Mucosa of gallbladder (tissue), 1 donor: ENCODE measurements at places on chromosomes 16 and 17. TPM values are rescaled to one million over a fixed set of nuclear protein-coding genes. Genes with fewer than 3 reads are reported as not detected.
A peak's percentile ranks its signal among the peaks of the same experiment; 100 is the strongest.

Gene TMIGD1
- total RNA-seq: not detected

Gene STUB1
- 125 TPM for total RNA-seq

GRCh38 chr17:74452033-74452840 lies 14.2 kb upstream of the CD300A start:
- DNase-seq: no peak

DNA sequence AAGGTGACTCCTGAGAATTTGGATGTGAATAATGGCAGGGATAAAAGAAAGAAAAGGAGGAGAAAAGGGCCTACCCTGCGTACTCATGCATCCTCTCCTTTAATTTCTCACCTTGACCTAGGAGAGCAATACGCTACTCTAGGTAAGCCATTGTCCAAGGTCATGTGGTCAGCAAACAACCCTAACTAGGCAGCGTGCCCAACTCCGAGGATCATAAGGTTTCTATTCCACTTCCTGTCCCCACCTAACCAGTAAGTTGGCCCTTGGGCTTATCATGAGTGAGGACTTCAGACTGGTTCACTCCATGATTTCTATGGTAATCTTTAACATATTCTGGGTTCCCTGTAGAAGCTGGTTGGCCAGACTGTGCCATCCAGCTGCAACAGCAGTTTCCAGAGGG lies 315.1 kb upstream of the CCL2 start:
- DNase-seq: peak; percentile 56

- no peak for DNase-seq
Observed at GRCh38 chr16:78768226-78768625, 668.8 kb downstream of the WWOX start.

DNA sequence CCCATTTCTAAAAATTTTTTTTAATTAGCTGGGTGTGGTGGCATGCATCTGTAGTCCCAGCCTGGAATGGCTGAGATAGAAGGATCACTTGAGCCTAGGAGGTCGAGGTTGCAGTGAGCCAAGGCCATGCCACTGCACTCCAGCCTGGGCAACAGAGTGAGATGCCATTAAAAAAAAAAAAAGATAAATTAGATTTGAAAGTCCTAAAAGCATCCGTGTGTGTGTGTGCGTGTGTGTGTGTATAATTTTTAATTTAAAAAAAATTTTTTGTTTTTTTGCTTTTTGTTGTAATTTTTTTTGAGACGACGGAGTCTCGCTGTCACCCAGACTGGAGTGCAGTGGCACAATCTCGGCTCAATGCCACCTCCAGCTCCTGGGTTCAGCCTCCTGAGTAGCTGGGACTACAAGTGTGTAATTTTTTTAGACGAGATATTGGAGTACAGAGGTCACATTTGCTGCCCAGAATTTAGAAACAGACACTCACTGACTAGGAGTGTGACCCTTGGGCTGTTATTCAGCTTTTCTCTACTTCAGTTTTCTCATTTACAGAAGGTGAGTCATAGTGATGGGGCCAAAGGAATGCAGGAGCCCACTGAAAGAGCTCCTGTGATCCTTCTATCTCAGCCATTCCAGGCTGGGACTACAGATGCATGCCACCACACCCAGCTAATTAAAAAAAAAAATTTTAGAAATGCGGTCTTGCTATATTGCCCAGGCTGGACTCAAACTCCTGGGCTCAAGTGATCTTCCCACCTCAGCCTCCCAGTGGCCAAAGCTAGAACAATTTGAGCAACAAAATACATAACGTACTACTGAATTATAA lies 25.5 kb upstream of the TBX4 start:
- DNase-seq: no peak

GRCh38 chr16:997440-998051 lies 16.0 kb downstream of the SOX8 start:
- DNase-seq: peak; percentile 78

DNA sequence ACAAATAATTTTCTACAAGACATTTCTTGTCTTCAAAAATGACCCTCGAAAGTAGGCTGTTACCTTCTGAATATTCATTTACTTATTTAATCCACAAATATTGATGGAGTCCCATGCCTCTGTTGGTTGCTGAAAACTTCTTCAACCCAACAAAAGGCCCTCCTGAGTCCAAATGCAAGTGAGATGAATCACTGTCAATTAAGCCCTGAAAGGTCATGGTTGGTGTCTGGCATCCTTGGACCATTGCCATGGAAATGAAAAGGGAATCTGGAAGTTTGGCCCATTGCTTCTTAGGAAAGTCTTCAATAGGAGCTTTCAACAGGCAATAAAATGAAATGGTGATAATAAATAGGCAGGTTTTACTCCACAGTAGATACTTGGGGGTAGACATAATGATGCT lies 364.7 kb upstream of the DYNLRB2 start:
- no peak for DNase-seq

DNA sequence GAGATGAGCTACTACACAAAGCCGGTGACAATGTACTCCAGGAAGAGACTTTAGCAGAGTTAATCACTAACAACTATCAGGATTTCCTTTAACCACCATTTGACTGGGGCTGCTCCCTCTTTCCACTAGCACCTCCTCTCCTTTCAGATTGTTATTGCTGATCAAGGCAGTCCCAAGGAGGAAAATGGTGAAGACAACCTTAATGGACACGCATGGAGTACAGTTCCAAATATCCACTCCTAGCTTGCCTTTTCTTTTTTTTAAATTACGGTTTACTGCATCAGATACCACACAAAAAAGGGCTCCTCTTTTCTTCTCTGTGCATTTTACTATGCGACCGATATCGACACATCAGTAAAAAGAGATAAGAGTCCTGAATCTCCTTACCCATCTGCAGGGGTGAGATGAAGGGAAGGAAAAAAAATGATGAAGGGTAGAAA lies 30.9 kb downstream of the FAM222B start:
- DNase-seq: peak; percentile 30

DNA sequence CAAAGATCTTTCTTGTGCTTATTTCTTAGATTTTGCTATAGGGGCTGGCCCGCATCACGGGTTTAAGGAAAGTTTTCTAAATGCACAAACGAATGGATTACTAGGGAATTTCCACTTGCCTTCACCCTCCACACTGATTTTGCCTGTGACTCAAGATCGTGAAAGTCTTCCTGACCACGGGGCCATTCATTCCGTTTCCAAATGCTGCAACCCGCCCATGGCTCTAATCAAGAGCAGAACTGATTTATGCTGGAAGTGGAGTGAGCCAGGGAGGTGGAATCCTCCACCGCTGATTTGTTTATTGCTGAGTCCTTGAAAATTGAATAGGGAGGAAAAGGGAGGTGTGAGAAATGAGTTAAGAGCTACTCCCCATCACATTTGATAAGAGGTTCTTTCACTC lies 52.4 kb downstream of the CA10 start:
- no peak for DNase-seq

GRCh38 chr17:45426561-45426960 lies 6.1 kb downstream of the ARHGAP27 start:
- DNase-seq: no peak

DNA sequence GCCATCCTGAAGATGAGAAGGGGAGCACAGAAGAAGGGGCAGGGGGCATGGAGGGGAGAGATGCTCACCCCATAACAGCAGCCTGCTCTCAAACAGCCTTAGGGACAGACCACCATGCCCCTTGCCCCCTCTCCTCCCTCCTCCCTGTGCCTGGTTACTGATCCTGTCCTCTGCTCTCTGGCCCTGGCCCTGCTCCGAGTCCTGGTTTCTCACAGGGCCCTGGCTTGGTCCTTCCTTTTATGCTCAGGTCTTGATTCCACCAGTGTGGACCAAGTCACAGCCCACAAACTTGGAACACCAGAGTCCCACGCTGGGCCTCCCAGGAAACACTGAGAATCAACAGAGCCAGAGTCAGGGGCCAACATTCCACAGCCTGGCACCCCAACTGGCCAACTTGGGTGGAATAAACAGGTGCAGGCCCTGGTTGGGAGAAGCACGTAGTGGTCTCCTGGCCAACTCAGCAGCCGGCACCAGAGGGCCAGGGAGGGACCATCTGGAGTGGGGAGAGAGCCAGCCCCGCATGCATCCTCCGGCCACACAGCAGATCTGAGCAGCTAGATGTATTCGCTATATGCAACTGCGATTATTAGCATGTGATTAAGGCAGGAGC lies 44.9 kb upstream of the CDC42EP4 start:
- no peak for DNase-seq

GRCh38 chr17:76480632-76481031 lies 13.2 kb downstream of the AANAT start:
- no peak for DNase-seq

GRCh38 chr17:3805581-3805980 lies 4.6 kb upstream of the ITGAE start:
- DNase-seq: no peak

DNA sequence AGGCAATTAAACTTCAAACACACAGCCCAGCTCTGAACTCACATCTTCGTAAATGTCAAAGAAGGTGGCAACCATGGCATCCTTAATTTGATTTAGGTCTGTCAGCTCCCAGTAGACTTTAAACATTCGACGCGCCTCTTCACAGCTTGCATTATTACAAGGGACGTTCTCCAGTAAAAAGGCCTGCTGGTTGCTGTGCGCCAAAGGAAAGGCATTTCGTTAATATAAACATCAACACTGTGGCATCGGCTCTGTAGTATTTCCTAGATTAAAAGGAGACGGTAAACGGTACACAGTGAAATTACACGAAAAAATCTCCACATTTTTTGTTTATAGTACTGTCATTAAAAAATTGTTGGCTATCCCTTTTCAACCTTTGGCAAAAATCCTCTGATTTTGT lies 116.8 kb upstream of the NETO2 start:
- no peak for DNase-seq
